ENCODE measurements at places on chromosomes 1 and 21.

DNA sequence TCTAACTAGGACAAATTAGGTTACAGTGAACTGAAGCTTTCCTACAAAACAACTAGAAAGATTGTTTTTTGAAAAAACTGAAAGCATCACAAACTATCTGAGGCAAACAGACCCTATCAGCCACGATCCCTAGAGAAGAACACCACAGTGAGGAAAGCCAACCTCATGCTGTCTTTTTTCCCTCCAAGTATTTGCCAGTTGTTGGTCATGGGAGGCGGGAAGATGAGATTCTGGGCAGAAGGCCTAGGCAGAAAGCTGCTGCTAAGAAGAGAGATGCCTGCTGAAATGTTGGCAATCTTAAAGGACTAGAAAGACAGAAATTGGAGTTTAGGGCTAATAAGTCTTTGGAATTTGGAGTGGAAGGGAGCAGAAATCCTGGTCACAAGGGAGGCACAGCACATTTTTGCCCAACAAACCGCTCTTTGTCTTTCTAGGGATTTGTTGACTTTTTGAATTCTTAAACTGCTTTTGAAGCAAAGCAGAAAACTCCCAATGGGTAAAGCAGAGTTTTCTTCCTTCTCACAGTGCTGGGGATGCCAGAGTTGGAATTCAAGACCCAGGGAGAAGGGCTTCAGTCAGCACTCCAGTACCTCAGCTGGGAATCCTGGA, 83.9 kb downstream of the MT1HL1 start:
- no peak for DNase-seq

GRCh38 chr1:20733360-20733975, 965 bp upstream of the SH2D5 start:
- DNase-seq, result no peak

- DNase-seq, result peak; percentile 52
Observed at GRCh38 chr1:15501208-15502032, 22.6 kb downstream of the CASP9 start.

DNA sequence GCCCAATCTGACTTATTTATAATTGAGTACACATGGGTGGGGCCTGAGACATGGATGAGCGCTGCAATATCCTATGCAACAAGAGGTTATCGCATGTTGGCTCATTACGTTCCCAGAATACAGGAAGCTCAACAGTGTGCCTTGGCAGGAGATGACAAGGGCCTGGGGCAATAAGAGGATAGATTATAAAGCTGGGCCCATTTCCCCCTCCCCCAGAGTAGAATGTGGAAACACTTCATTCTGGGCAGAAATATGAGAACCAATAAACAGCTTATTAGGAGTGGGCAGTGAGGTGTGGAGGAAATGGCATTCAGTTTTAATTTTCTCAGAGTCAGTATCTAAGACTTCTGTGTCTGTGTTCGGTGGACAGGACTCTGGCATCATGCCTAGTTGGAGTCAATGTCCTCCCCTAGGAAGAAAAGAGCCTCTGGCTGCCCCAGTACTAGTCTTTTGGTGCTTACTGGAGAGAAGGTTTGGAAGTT, 92.8 kb downstream of the PIK3R3 start:
- no peak for DNase-seq

DNA sequence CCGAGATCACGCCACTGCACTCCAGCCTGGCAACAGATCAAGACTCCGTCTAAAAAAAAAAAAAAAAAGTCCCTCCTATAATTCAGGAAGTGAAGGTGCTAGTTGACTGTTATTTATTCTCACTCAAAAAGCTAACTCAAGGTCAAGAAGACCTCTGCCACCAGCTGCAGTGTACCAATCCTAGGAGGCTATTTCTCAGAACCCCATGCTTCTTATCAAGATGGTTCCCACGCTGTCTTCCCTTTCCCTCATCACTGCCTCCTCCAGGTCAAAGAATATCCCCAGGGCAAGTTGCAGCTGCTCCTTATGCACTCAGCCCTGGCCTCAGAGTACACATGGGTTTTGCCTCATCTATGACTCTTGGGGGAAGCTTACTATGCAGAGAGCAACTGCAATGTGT, 53.6 kb downstream of the RERE start:
- DNase-seq, result no peak

GRCh38 chr1:84122780-84123382, 21.2 kb upstream of the PRKACB start:
- peak; percentile 66 for DNase-seq

DNA sequence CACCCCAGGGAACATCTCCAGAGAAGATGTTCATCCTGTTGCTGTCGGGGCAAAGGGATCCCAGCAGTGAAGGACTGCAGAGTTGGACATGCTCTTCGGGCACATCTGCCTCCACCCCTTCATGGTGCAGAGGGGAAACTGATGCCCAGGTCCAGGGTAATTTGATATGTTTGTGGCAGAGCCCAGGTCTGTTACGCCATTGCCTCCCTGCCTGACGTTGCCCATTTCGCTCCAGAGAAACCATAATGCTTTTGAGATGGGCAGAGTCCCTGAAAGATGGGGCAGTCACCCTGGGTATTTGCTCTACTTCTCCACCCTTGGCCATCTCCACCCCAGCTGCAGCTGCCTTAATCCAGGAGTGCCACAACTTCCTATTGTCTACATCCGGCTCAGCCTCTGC, 290.4 kb upstream of the POU3F1 start:
- DNase-seq, result no peak

DNA sequence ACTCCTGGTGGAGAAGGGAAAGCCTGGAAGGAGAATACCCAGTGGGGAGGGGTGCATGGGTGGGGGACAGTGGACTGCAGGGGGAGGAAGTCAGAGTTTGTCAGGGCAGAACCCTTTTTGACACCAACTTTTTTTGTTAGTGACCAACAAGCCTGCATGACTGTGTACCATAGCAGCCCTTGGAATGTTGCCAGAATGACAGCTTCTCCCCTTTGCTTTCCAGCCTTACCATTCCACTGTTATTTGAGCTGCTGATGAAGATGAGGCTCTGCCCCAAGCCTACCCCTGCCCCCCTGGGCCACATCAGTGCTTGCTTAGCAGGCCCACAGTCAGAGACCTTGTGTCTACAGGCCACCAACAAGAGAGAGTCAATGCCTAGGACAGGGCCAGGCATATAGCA, 341.2 kb downstream of the HHAT start:
- no peak for DNase-seq

DNA sequence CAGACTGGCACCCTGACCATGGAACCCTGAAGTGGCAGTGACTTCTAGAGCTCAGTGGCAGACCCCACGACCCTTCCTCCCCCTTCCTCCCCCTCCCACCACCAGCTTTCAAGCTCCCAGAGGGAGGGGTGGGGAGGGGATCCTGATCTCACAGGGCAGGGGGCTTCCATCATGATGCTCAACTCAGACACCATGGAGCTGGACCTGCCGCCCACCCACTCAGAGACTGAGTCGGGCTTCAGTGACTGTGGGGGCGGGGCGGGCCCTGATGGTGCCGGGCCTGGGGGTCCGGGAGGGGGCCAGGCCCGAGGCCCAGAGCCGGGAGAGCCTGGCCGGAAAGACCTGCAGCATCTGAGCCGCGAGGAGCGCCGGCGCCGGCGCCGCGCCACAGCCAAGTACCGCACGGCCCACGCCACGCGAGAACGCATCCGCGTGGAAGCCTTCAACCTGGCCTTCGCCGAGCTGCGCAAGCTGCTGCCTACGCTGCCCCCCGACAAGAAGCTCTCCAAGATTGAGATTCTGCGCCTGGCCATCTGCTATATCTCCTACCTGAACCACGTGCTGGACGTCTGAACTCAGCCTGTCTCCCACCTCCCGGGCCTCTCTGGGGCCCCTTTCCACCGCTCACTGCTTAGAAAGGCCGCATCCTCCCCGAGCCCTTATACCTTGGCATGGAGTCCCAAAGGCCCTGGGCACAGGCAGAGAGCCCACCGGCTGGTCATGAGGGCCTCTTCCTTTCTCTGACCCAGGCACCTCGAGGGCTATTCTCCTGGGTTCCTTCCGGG, 3.9 kb downstream of the NHLH1 start:
- no peak for DNase-seq

DNA sequence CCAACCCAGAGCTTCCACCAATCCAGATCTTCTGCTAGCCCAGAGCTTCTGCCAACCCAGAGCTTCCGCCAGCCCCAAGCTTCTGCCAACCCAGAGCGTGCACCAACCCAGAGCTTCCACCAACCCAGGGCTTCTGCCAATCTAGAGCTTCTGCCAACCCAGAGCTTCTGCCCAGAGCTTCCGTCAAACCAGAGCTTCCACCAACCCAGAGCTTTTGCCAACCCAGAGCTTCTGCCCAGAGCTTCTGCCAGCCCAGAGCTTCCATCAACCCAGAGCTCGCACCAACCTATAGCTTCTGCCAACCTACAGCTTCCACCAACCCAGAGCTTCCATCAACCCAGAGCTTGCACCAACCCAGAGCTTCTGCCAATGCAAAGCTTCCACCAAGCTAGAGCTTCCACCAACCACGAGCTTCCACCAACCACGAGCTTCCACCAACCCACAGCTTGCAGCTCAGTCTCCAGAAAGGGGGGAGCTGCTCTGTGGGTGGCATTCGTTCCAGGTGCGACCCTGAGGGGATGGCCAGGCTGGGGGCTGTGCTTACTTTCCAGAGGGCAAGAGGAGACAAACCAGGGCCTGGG, 23.8 kb downstream of the CRYAA start:
- DNase-seq, result no peak

- DNase-seq, result no peak
Observed at GRCh38 chr1:221963742-221964141, 221.9 kb upstream of the DUSP10 start.

DNA sequence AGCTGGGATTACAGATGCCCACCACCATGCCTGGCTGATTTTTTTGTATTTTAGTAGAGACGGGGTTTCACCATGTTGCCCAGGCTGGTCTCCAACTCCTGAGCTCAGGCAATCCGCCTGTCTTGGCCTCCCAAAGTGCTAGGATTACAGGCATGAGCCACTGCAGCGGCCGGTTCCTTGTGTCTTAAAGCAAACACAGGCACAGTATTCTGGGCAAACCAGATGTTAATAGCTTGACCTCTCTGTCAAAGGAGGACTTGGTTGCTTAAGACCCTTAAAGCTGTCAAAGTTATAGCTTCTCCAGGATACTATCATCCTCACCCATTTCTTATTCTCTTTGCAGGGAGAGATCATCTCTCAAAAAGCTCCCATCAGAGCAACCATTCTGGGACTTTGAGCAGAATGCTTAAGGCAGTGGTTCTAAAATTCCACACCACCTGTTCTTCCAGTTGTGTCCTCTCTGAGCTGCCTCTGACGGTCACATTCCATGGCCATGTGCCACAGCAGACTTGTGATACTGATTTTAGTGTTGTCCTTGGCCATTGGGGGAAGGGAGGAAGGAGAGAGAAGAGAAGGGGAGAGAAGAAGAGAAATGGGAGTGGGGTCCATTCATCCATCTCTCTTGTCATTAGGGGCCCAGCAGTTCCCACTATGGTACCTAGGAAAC, 81.8 kb downstream of the PBX1 start:
- DNase-seq, result no peak

- no peak for DNase-seq
Observed at GRCh38 chr1:33317354-33317753, 3.5 kb downstream of the A3GALT2 start.

GRCh38 chr1:21931171-21932093, 5.7 kb downstream of the HSPG2 start:
- DNase-seq, result no peak

DNA sequence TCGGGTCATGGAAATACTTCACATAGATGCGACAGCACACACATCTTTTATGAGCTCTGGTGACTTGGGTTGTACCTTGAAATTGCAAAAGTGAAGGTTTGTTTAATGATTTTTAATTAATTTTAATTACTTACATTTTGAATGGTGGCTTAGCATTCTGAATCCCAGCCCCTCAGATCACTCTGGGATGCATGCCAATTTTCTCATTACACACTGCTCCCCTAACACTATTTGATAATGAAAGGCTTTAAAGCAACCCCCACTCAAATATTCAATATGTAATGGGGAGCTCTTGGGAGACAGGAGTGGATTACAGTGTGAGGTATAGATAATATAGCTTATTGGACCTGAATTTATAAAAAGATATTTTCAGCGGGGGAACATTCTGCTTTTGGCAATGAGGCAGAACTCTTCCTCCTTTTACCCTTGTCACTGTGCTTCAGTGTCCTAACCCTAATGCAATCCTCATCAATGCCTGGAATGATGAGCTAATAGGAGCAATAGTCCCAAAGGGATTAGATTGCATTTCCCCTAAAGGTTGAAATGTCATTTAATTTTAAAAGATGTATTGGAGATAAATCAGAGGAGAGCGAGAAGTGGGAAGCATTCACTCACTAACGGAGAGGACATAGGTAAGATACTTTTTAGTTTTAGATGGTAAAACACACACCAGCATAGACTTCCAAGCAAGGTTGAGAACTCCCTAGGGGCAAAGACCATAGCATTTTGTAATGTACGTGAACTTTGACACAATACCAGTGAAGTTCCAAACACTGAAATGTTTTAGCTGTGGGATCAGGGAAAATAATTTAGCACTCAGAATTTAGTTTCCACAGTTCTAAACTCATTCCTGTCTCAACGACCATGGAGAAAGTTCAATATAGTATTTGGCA, 384.1 kb upstream of the PLXNA2 start:
- no peak for DNase-seq

- DNase-seq, result peak; percentile 71
Observed at GRCh38 chr1:37473431-37474045, 842 bp upstream of the ZC3H12A start.

DNA sequence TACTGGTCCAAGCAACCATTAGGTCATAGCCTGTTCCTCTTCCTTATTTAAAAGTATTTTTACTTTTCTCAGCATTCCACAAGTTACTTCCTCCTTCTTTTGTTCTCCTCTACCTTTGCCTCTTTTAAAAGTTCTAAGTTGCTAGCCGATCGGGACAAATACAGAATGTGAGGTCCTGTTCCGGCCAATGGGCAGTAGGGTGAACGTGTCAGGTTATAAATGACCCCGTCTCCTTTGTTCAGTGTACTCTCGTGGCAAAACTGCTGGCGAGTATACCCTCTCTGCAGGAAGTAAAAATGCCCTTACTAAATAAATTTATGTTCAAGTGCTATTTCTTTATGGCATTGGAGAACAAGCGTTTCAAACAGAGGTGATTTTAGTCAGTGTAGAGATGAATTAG, 2.5 kb downstream of the ADCY10 start:
- DNase-seq, result no peak

GRCh38 chr21:33121715-33122475, 52.0 kb downstream of the OLIG1 start:
- peak; percentile 10 for DNase-seq

- DNase-seq, result peak; percentile 21
Observed at GRCh38 chr21:17612023-17612564, 607 bp downstream of the BTG3 start.

DNA sequence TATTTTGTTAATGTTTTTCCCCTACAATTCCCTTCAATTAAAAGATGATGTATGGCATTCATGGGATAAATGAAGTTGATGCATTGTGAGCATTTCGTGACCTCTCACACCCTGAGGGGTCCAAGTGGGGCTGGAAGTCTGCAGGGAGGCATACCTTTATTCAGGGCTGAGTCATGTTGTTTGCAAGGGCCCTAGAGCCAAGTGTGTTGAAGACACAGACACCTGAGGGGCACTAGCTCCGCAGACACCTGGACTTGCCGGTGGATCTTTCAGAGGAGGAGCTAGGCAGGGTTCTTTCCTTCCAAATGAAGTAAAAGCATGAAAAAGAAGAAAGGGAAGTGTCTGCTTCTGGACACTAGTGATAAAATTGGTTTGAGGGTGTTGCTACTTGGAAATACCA, 57.0 kb upstream of the RGS7 start:
- no peak for DNase-seq
